ENCODE measurements at places on chromosomes 2 and 18. TPM values are rescaled to one million over a fixed set of nuclear protein-coding genes. Genes with fewer than 3 reads are reported as not detected.

Gene PRKAG3
- polyA plus RNA-seq: not detected

DNA sequence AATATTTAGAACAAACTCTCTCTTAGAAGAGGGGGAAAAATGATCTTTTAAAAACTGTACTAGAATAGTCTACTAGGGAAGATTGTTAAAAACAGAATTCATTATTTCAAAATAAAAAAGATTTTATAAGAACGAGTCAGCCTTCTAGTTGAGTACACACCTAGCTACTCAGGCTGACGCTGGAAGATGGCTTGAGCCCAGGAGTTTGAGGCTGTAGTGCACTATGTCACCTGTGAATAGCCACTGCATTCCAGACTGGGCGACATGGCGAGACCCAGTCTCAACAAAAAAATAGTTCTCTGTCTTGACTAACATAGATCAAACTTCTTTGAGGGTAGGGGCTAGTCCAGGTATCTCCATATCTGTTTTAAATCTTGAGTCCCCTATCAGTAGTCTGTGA is 33.9 kb downstream of the ERLEC1 start:
- DNase-seq: no peak

GRCh38 chr2:26914659-26915310 is 55.7 kb upstream of the MAPRE3 start:
- DNase-seq: no peak

Gene FSHR
- polyA plus RNA-seq: not detected

- DNase-seq: no peak
Measured at GRCh38 chr2:231182513-231182899, 15.9 kb upstream of the ARMC9 start.

Gene NT5DC4
- not detected for polyA plus RNA-seq

Gene NPC1
- 23.9 TPM for polyA plus RNA-seq

Gene NXPH2
- polyA plus RNA-seq: 1.3 TPM

GRCh38 chr2:129752176-129752575 is 227.3 kb upstream of the RAB6C start:
- DNase-seq: no peak

- peak; percentile 79 for DNase-seq
Measured at GRCh38 chr18:78367996-78368395, 611.6 kb upstream of the SALL3 start.

DNA sequence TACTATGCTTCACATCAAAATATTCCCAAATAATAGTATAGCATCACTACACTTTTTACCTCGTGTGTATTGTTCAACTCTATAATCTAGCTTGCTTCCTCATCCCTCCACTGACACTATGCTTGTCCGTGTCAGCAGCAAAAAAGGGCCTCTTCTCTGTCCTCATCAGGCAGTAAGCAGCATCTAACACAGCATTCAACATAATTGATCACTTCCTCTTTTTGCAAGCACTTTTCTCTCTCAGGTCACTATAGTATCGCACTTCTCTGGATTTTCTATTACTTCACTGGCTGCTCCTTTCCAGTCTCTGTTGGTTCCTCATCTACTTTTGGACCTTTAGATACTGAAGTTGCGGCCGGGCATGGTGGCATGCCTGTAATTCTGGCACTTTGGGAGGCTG is 64.9 kb upstream of the ZSWIM2 start:
- no peak for DNase-seq

DNA sequence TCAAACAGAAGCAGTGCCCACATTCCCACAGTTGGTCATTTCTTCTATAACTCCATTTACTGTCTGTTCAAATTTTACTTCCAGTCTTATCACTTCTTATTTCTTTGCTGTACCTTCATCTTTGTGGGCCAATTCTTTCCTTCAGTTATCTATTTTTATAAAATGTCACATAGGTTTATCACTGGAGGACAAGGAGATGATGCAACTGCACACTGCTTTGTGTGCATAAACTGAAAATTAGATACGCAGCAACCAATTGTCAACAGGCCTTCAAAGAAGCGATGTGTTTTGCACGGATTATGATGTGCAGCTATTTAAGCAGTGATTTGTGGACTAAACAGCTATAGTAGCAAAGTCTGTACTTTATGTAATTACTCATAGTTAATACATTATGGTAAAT is 726.8 kb upstream of the GCFC2 start:
- no peak for DNase-seq

Gene CD8B2
- 0.28 TPM for polyA plus RNA-seq

GRCh38 chr2:56757884-56758545 is 574.2 kb downstream of the CCDC85A start:
- DNase-seq: no peak

- DNase-seq: no peak
Measured at GRCh38 chr2:219350215-219350614, 17.7 kb upstream of the RESP18 start.

DNA sequence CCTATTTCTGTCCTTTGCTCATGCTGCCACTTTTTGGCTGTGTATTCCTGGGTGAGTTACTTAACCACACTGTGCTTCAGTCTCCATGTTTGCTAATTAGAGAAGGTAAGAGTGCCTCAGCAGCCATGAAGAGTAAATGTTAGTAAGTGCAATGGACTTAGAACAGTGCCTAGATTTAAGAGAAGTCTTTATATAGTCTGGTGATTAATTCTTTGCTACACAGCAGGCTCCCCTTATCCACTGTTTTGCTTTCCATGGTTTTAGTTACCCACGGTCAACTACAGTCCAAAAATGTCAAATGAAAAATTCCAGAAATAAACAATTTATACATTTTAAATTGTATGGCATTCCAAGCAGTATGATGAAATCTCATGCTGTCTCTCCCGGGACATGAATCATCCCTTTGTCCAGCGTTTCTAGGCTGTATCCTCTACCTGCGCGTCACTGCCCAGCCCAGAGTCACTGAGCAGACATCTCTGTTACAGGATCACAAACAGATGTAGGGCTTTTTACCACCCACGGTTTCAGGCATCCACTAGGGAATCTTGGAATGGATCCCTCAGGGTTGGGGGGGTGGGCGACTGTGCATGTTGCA is 91.0 kb downstream of the CTIF start:
- DNase-seq: no peak

GRCh38 chr2:156338578-156338977 is 6.1 kb upstream of the NR4A2 start:
- DNase-seq: no peak

DNA sequence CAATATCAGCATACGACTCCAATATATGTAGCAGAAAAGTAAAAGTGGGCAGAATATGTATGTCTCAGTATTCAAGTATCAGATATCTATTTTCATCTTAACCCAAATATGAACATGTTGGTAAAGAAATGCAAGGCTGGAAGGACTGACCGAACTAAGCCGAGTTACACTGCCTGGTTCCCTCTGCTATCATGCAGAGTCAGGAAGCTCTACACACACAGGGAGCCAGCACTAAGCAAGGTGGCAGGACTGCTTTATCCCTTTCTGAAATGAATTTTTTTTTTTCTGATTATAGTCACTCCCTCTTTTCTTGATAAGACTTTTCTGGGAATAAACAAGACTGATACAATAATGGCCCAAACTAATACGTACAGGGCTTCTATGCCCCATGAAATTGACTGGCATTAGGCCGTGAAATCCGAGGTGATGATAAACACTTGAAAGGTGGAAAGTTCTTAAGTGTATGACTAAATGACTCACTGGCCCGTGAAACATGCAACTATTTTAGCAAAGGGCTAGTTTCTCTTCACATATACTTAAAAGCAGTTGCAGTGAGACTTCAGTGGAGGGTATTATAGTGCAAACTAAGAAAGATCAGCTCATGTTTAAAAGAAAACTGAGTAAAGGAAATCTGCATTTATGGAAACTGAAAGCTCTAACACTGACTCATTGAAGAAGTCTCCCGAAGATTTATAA is 14.9 kb downstream of the DPP4 start:
- peak; percentile 36 for DNase-seq

Gene MERTK
- 17.7 TPM for polyA plus RNA-seq

DNA sequence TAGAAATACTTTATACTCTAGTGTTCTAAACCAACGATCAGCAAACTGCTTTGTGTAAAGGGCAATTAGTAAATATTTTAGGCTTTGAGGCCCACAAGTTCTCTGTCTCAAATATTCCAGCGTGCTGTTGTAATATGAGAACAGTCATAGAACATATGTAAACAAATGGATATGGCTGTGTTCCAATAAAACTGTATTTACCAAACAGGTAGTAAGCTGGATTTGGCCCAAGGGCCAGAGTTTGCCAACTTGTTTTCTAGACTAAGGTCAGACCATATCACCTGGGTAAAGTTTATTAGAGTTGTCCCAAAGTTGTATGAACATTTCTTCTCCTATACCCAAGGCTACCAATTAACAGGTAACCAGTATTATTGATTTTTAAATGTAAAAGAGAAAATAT is 303.2 kb upstream of the MC4R start:
- DNase-seq: no peak

Gene ADAM23
- polyA plus RNA-seq: 5.4 TPM

Gene CYTIP
- polyA plus RNA-seq: 2.3 TPM

DNA sequence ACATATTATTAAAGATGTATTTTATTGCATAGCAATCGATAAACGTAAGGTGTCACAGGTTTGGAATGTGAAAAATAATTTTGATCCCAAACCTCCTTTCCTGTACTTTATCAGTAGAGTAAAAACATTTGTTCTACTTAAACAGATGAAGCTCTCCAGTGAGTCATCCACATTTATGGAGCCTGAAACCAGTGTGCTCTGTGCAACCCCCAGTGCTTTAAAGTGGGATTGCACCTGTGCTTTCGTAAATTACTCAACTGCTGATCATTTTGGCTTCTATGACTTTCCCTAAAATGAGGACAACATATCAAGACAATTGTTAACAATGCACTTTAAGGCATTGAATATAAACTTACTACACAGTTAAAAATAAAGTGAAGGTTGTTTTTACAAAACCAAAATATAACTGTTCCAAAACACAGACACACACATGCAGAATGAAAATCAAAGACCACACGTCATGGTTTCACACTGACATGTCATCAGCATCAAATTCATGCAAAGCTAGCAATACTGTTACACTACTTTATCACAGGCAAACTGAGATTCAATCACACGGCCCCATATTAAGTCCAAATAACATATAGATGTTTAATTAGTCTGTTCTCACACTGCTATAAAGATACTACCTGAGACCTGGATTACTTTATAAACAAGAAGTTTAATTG is 9.7 kb downstream of the TMEM18 start:
- no peak for DNase-seq

DNA sequence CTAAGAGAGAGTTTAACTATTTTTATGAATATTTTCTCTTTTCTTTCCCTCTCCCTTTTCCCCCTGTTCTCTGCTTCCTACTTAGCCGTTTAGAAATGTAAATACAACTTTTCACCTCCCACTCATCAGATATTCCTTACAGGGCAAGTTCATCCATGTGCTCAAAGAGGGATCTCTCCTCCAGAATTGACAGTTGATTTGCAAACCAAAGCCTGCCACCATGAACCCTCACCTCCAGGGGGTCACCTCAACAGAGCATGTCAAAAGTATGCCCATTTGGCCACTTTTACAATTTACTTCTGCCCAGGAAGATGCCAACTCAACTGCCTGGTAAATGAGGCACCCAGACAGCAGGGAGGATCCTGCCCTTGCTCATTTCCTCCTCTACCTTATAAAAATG is 149.2 kb upstream of the GYPC start:
- no peak for DNase-seq

- no peak for DNase-seq
Measured at GRCh38 chr18:26763446-26764110, 101.9 kb downstream of the AQP4 start.

GRCh38 chr2:80510716-80511115 is 206.2 kb upstream of the LRRTM1 start:
- DNase-seq: no peak

- DNase-seq: no peak
Measured at GRCh38 chr18:24274837-24275236, 122.8 kb downstream of the OSBPL1A start.

GRCh38 chr2:164757934-164758695 is 83.5 kb downstream of the COBLL1 start:
- no peak for DNase-seq

- DNase-seq: no peak
Measured at GRCh38 chr2:81542119-81542518, 1237.6 kb upstream of the LRRTM1 start.

DNA sequence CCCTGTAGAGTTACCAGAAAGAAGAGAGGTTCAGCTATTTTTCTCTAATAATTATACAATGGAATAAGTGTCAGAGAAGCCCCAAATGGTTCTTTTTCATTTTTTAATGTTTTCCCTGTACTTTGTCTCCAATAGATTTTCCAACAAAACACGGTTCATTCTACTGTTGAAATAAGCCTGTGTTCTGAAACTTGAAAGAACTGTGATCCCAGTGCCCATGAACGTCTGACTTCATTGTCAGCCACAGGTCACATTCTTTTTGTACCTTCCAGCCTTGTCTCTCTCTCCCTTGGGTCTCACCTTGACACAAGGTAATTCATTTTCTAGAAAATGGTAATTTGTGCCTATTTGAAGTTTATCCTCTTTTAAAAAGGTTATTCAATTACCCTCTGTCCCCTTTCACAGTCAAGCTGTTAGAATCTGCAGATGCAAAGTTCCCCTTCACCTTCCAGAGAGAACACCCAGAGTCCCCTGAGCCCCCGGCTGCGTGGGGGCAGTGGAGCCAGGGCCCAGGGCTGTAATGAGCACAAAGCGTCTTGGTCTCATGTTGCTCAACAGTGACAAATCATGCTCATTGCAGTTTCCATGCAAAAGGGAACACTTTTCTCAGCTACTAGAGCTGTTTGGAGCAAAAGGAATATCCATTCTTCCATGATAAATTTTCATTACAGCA is 115.2 kb downstream of the SPHKAP start:
- no peak for DNase-seq

Gene CMPK2
- 4.4 TPM for polyA plus RNA-seq

Gene RFX8
- polyA plus RNA-seq: 1.6 TPM

DNA sequence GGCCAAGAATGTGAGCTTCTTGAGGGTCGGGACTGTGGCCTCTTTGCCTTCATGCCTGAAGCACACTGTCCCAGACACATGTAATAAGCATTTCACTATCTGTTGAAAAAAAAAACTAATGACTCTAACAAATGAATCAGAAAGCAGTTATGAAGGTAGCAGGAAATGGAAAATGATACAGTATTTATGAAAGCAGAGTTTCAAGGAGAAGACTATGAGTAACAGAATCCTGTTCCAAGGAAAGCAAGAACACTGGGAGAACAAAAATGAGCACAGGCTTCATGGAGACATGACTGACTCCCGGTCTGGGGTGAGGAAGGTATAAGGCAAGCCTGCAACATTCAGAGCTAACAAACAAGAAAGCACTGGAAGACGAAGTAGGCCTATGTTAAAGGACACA is 190.8 kb downstream of the RNF152 start:
- DNase-seq: no peak

DNA sequence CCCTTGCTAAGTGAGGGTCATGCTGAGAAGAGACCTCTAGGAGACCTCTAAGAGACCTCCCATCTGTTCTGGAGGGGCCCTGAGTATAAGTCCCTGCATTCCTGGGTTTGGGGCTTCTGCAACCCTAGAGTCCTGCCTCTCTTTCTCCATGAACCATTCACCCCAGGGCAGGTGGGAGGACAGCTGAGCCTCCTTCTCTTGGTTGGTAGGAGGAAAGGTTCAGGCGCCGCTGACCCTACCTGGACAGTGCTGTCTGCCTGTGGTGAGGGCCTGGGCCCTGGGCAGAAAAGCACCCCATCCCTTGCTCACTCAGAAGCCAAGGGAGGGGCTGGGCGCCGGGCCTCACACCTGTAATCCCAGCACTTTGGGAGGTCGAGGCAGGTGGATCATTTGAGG is 604 bp upstream of the VIL1 start:
- no peak for DNase-seq

GRCh38 chr2:139142252-139142880 is 362.2 kb upstream of the NXPH2 start:
- DNase-seq: peak; percentile 13

Gene GPR55
- 0.14 TPM for polyA plus RNA-seq

Gene IHH
- 1.7 TPM for polyA plus RNA-seq
